ENCODE measurements at places on chromosomes 1 and 21.

DNA sequence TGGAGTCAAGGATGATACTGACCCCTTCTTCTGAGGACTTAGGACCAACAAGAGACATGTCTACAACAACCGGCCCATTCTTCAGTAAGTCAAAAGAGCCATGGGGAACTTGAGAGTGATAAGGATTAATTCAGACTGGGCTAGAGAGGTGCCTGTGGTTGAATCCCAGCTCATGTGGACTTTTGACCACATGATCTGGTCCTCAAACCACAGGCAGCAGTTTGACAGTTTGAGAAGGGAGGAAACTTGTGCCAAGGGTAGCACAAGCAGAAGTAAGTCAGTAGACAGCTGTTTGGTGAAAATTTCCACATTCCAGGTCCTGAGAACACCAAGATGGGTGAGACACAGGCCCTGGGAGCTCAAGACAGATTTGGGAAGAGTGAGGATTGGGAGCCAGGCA lies 19.8 kb downstream of the SH3BP5L start:
- peak; percentile 91 for DNase-seq

- DNase-seq, result peak; percentile 35
Measured at GRCh38 chr1:243713470-243714186, 136.4 kb downstream of the AKT3 start.

- no peak for DNase-seq
Measured at GRCh38 chr21:41008351-41008750, 159.6 kb upstream of the BACE2 start.

- DNase-seq, result no peak
Measured at GRCh38 chr1:214014730-214015129, 27.0 kb downstream of the PROX1 start.

GRCh38 chr1:246748867-246749266 lies 24.7 kb downstream of the SCCPDH start:
- DNase-seq, result no peak

- no peak for DNase-seq
Measured at GRCh38 chr1:200034262-200034557, 6.7 kb downstream of the NR5A2 start.

DNA sequence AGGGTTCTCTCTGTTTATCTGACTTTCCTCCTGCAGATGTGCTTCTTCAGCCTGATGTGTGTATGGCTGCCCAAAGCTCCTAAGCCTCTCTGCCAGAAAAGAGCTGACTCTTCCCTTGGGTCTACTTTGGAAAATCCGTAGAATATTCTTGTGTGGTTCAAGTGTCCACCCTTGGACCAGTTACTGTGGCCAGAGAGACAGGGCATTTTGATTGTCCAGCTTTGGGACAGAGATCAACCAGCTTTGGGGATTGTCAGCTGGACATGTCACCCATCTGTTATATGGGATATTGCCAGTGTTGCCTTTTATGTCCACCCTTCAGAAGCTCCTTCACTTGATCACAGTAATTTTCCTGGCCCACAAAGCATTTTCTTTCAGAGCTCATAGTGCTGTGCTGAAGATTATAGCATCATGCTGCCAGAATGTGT lies 126.2 kb upstream of the L1TD1 start:
- no peak for DNase-seq

DNA sequence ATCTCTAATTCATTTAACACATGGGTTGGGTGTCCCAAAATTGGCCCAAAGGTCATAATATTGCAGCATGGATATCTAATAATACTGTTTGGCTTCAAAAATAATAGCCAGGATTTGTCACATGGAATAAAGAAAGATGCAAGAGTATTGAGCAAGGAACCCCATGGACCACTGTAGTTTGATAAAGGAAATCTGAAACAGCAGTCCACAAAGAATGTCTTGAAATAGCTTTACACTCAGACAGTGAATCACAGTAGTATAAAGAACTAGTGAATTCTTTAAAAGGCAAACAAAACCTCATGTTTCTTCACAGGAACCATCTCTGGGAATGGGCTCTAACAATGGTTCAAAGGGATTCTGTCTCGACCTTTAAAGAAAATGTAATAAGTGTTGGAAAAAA lies 576.1 kb upstream of the ZRANB2 start:
- no peak for DNase-seq

DNA sequence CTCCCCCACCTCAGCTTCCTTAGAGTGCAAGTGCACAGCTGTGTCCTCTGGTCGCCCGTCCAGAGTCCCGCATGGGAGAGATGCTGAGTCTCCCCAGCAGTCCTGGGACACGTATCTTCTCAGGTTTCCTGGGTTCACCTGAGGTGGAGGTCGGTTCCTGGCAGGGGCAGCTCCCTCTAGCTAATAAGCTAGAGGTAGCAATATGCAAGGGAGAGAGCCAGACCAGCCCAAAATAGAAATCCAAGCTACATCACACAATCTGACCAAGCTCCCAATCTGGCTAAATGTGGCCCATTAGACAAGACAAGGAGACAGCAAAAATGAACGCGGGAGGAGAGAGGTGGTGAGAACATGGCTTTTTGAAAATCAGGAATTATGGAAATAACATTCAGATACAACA lies 30.9 kb upstream of the CADM3 start:
- no peak for DNase-seq

DNA sequence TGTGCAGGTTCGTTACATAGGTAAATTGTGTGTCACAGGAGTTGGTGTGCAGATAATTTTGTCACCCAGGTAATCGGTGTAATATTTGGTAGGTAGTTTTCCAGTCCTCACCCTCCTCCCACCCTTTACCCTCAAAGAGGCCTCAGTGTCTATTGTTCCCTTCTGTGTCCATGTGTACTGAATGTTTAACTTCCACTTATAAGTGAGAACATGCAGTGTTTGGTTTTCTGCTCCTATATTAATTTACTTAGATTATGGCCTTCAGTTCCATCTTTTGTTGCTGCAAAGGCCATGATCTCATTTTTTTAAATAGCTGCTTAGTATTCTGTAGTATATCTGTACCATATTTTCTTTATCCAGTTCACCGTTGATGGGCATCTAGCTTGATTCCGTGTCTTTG lies 87.3 kb downstream of the RPS6KC1 start:
- no peak for DNase-seq

DNA sequence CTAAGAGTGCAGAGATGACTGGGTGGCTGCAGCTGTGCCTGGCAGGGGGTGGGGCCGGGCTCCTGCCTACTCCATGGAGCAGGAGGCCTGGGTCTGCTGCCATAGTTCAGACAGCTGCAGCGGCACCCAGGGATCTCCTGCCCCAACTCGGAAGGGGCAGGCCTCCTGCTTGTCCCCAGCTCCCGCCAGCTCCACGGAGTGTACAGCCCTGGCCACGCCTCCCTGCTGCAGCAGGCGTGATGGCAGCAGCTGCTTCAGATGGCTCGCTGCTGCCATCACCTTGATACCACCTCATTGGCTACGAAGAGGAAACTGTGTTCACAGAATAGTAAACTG lies 35.9 kb downstream of the ACTL8 start:
- DNase-seq, result no peak

- peak; percentile 64 for DNase-seq
Measured at GRCh38 chr1:109111386-109112055, 2.4 kb upstream of the ELAPOR1 start.

GRCh38 chr1:150552911-150553289 lies 3.7 kb downstream of the ADAMTSL4 start:
- no peak for DNase-seq

GRCh38 chr1:40820911-40821693 lies 37.5 kb downstream of the KCNQ4 start:
- DNase-seq, result no peak

GRCh38 chr1:239879321-239880170 lies 212.1 kb upstream of the FMN2 start:
- DNase-seq, result no peak

GRCh38 chr1:31020007-31020790 lies 45.3 kb downstream of the PUM1 start:
- DNase-seq, result no peak

GRCh38 chr1:183957216-183957830 lies 80.2 kb downstream of the COLGALT2 start:
- DNase-seq, result no peak

DNA sequence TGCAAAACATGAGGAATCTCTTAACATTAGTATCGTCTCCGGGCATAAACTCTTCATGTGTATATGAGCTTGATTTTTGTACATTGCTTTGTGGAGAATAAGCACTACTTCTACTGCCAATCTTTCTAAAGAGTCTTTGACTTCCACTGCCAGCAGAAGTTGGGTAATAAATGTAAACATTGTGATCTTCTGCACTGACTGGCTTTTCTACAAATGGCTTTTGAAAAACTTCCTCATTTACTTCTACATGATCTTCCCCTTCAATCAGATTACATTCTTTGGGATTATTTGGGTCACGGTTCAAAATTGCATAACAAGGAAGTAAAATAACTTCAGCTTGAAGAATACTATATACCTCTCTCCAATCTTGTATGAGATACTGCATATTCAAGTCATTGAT lies 30.4 kb upstream of the SLC44A5 start:
- DNase-seq, result no peak

DNA sequence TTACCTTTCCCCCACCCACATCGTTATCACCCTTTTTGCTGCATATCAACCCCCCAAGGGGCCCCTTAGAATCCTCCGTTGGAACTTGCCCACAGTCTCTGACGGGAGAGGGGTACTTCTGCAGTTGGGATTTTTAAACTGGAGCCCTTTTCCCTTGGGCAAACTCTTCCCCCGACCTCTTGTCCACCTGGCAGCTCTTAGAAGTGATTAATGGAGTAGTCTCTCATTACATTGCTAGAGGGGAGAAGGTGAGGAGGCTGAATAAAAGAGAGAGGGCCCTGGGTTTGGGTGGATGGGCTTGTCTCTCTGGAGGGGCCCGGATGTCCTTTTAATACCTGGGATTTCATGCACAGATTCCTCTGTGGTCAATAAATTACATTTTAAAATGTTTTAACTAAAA lies 27.2 kb upstream of the TSPAN2 start:
- DNase-seq, result no peak

DNA sequence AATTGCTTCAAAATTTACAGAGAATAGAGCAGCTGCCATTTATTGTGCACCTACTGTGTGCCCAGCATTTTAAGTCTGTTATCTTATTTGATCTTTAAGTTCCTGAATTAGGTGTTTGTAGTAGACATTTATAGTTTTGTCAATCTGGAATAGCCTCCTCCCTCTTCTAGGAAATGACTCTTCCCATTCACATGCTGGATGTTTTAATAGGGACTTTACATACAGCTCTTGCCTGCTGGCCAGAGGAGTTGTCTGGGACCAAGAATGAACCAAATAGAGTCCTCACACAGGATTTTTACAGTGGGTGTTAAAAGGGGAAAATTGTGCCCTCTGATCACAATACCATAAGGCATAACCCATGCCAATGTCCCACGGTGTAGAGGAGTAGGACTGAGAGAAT lies 367.1 kb downstream of the PDE4B start:
- DNase-seq, result no peak

- DNase-seq, result no peak
Measured at GRCh38 chr1:230476622-230477003, 50.5 kb upstream of the PGBD5 start.

GRCh38 chr1:51192213-51192843 lies 43.7 kb upstream of the RNF11 start:
- DNase-seq, result peak; percentile 58

DNA sequence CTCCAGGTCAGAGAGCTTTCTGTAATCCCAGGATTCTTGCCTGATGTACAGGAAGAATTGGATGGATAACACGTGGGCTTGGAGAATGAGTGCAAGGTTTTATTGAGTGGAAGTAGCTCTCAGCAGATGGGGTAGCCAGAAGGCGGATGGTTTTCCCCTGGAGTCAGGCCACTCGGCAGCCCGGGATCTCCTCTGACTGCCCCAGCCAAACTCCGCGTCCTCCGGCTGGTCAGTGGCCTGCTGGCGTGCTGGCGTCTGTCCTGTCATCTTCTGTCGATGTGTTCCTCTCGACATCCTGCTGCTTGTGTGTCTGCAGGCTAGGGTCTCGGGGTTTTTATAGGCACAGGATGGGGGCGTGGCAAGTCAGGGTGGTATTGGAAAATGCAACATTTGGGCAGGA lies 27.4 kb upstream of the GJA9 start:
- no peak for DNase-seq

DNA sequence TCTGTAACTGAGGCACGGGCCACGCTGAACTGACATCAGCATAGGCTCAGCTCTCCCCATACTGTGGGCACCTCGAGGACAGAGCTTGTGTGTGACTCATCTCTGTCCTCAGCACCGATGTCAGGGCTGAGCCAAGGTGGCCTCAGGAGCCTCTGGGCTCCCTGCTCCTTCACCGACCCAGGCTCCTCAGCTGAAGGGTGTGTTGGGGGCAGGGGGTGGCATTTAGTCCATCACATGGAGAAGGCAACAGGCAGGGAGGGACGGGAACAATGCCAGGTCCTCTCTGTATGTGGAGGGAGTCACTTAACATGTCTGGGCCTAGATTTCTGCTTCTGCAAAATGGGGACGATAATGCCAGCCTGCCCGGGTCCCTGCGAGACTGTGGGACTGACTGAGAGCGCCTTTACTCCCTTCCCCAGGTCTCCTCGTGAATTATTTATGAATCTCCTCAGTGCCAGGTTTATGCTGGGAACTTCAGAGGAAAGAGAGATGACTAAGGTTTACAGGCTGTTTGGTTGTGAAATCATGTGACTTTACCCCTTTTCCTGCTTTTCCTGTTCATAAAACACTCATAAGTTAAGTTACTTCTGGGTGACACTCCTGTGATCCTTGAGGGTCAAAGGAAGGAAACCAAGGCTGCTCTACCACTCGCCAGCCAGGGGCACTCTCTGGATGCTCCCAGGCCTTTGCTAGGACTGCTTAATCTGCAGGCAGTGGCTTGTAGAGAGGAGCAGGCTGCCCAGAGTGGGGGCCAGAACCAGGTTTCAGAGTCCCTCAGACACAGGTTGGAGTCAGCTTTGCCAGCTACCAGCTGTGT lies 16.2 kb downstream of the TTC39A start:
- peak; percentile 8 for DNase-seq

GRCh38 chr1:107141491-107142126 lies 770 bp downstream of the NTNG1 start:
- DNase-seq, result no peak

DNA sequence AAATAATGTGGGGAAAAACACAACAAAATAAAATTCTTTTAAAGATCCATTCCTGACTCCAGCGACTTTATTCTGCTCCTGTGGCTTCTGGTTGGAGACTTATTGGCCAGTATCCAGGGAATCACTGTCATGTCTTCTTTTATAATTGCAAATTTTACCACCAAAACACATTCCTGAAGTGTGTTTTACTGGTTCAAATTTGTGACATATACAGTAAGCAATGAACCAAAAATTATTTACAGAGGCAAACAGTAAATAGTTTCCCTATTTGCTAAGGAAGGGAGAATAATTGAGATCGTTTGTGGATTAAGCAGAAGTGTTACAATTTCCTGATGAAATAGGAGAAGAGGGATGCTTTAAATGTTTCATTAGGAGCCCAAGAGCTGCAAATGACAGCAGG lies 118.7 kb downstream of the ZNF281 start:
- no peak for DNase-seq

- DNase-seq, result no peak
Measured at GRCh38 chr21:41322496-41323382, 6.1 kb downstream of the FAM3B start.

DNA sequence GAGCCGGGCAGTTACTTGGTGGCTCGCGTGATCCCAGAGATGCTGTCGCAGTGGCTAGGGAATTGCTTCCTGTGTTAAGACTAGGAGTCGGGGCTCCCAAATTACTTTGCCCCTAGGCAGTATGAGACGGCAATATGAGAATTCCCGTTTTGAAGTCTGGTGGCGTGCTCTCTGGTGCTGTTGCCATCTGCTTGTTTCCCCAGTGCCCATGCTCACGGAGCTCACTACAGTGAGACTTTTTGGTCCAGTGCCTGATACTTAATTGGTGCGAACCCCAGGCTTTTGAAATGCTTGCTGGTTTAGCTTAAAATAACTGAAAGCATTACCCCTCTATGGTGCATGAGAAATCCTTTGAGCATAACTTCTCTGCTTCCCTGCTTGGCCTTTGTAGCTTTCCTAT lies 22.3 kb downstream of the AGT start:
- DNase-seq, result no peak

GRCh38 chr1:232018231-232019025 lies 391.8 kb downstream of the DISC1 start:
- DNase-seq, result no peak
